CD4-positive, alpha-beta T cell treated with Interleukin-17A for 4 hours (primary cell): ENCODE measurements at places on chromosomes 4 and X.

DNA sequence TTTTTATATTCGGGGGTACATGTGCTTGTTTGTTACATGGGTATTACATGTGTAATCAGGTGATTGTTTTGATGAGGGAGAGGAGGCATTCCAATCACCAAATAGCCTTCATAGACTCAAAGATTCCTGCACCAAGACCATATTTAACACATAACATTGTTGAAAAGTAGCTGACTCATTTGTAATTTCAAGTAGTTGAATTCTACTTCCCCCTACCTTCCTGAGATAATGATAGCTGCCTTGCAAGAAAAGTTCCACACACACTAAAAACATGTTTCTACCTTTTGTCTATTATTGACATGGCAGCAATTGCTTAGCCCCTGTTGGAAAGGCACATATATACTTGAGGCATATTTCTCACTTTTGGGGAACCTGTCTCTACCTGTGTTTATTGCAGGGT lies 16.1 kb downstream of the PGAM4 start:
- DNase-seq = no peak

- DNase-seq = no peak
Observed at GRCh38 chr4:105455182-105455581, 18.7 kb downstream of the PPA2 start.

DNA sequence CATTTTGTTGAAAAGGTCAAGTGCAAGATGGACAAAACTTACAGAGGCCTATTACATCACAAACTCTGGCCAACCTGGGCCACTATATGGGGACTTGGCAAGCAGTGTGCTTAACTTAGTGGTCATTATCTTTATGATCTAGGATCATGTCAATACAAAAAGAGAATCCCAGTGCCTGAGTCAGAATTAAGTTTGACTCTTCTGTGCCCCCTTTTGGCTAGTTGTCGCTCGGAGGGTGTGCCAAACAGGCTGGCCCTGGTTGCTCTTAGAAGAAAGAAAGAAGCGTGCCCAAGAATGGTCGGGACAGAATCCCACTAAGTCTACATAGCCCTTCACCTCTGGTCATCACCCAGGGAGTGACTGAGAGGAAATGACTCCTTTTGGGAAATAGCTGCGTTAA lies 100.1 kb downstream of the EIF4E start:
- DNase-seq = peak; percentile 52

- DNase-seq = no peak
Observed at GRCh38 chr4:39626261-39626660, 12.4 kb downstream of the SMIM14 start.

DNA sequence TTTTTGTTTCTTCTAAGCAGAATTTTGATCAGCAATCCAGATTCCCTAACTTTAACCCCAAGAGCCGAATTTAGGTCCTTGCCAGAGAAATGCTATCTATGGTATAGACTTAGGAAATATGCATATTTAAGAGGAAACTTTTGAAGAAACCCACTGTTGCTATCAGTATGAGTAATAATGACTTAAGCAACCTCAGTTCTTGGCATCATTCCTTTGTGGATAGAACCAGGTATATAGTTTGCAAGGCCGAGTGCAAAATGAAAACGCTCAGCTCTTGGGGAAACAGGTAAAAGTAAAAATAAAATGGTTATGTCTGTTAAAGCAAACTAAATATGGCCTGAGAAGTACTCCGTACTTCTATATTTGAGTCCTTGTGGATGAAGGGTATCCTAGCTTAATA lies 78.1 kb downstream of the ARSF start:
- DNase-seq = no peak

GRCh38 chr4:78737973-78738372 lies 38.2 kb upstream of the BMP2K start:
- DNase-seq = no peak

- no peak for DNase-seq
Observed at GRCh38 chr4:69039071-69039470, 57.2 kb upstream of the UGT2B7 start.
